NCI-H2029 treated with DMSO at 0.1 percent for 48 hours (cell line): ENCODE measurements at places on chromosomes 11 and 22.
A peak's percentile ranks its signal among the peaks of the same experiment; 100 is the strongest.

DNA sequence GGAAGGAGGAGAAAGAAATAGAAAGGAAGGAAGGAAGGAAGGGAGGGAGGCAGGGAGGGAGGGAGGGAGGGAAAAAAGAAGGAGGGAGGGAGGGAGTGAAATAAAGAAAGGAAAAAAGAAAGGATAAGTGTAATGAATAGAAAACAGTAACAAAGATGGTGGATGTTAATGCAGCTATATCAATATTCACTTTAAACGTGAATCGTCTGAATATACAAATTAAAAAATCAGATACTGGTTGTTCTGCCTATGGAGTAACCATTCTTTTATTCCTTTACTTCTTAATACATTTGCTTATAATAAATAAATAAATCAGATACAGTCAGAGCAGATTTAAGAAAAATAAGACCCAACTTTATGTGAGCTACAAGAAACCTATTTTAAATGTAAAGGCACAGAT, 1520.4 kb downstream of the TBC1D22A start:
- DNase-seq = no peak

- DNase-seq = no peak
These were observed 33.3 kb upstream of the KCNQ1OT1 start for GRCh38 chr11:2732940-2733628.

DNA sequence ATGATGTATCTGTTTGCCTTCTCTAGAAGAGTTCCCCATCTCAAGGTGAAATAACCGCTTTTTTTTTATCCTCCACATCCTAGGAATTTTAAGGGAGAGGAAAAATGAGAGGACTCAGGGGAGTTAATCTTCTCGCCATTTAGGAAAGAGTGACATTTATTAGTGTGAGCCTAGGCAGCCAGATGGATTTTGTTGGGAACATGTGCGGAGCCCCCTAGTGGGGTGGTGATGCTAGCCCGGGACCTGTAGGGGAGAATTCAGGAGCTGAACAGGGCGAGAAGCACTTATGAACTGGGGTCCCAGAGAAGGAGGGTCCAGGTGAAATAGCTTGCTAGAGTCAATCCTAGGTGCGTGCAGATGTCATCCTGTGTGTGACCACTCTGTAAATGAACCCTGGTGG, 10.7 kb downstream of the IL17RA start:
- DNase-seq = no peak

GRCh38 chr11:131546218-131546895, 175.9 kb downstream of the NTM start:
- no peak for DNase-seq

DNA sequence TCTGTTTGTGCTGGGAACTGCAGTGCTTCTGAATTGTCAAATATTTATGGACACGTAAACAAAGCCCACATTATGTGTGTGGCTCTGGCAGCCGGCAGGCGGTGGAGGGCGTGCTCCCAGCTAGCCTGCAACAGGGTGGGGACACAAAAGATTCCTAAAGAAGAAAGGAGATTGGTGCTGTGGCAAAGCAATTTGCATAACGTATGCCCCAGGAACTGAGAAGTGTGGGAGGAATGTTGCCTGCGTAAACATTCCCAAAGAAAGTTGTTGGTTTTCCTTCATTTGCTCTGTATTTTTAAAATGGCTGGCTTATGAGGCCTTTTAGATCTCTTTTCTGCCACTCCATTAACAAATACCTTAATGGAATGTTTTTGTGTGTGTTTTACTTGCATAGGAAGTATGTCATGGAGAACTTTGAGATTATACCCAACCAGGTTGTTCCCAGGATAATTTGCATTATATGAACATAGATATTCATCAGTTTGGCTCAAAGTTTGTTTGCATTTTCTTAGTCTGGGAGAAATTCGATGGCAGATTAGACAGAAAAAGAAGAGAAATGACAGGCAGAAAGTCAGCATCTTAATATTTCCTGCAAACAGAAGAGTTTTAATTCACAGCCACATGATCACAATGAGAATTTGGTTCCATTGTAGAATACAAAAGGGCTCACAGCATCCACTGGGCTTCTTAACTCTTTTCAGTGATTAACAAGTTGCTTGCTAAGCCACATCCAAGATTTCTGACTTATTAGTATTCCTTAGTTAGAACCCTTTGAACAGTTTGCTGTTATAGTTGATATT, 41.8 kb upstream of the DLAT start:
- no peak for DNase-seq

GRCh38 chr22:41523464-41524221, 20.6 kb downstream of the POLR3H start:
- DNase-seq = no peak

GRCh38 chr11:104946907-104947306, 21.5 kb downstream of the CASP4 start:
- peak; percentile 15 for DNase-seq

DNA sequence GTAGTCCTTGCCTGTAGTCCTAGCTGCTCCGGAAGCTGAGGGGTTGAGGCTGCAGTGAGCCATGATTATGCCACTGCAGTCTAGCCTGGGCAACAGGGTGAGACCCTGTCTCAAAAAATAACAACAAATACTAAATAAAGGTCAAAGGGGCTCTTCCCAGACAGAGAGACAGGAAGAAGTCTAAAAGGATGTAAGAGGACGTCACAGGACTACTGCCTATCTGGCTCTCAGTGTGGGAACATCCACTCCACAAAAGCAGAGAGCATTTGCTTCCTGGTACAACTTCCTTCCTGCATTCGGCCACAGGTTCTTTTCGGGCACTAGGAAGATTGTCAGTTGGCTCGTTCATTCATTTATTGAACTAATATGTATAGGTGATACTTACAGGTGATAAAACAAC, 110.6 kb downstream of the SGSM3 start:
- no peak for DNase-seq

- DNase-seq = no peak
These were observed 23.1 kb upstream of the SCN3B start for GRCh38 chr11:123677510-123677909.

GRCh38 chr11:85040166-85040565, 587.0 kb downstream of the DLG2 start:
- DNase-seq = no peak
